ENCODE measurements at places on chromosomes 7 and 10. TPM values are rescaled to one million over a fixed set of nuclear protein-coding genes. Genes with fewer than 3 reads are reported as not detected.

ENTPD7 gene
- polyA plus RNA-seq: 9.5 TPM

OR9A2 gene
- not detected for polyA plus RNA-seq

PRF1 gene
- polyA plus RNA-seq: 2.4 TPM

HMX2 gene
- not detected for polyA plus RNA-seq

PSAP gene
- polyA plus RNA-seq: 149 TPM

TAS2R4 gene
- 0.15 TPM for polyA plus RNA-seq

PPP1R17 gene
- polyA plus RNA-seq: not detected

HMX3 gene
- not detected for polyA plus RNA-seq

CACUL1 gene
- 7.7 TPM for polyA plus RNA-seq

DNA sequence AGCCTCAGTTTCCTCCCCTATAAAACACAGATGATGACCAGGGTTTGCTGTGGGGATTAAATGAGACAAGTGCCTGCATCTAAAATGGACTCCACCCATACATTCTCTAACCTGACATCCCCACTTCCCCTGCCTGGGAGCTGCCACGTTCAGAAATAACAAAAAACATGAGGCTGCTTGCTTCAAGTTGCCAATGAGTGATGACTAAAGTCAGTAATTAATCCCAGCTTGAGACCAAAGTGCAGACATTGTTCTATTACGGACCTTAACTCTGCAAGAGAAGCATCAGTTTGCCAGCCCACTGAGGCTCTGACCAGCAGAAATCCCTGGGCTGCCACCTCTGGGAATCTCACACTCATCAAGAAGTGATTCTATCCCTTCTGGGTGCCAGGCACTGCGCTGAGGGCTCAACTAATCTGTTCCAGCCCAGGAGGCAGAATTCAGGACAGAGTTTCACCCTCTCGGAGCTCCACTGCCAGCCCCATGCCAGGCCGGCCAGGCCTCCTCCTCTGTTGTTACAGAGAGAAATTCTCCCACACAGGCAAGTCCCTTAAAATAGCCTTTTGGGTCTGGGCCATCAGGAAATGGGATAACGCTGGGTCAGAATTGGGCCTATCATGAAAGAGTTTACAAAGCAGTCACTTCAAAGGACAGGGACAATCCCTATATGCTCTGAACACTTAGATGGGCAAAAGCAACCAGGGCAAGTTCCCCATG lies 11.4 kb downstream of the SH3PXD2A start:
- peaks cover 51% of the 10 kb centered on the region for H3K4me1 ChIP-seq
- peaks cover 28% of the 10 kb centered on the region for H3K36me3 ChIP-seq
- no peak for DNase-seq
- no peak overlapping the region for H3K27ac ChIP-seq
- H3K27me3 ChIP-seq: no peaks in the 10 kb centered on the region

DNA sequence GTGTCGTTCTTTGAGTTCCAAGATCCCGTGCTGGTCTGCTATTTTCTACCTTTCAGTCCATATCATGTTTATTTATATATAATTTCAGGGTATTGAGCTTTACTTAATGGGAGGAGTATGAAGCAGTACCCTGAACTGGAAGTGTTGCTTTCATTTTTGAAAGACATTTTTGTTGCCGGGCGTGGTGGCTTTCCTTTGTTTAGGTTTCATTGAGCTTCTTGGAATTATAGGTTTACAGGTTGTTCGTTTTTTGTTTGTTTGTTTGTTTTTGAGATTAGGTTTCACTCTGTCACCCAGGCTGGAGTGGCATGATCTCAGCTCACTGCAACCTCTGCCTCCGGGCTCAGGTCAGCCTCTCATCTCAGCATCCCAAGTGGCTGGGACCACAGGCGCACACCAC lies 7.4 kb downstream of the ZNF487 start:
- H3K4me1 ChIP-seq: no peaks in the 10 kb centered on the region
- H3K4me3 ChIP-seq: no peak overlapping the region
- no peaks in the 10 kb centered on the region for H3K36me3 ChIP-seq
- no peaks in the 10 kb centered on the region for H3K27me3 ChIP-seq

GRCh38 chr7:154198481-154198880 lies 146.3 kb downstream of the DPP6 start:
- H3K27ac ChIP-seq: no peak overlapping the region
- no peaks in the 10 kb centered on the region for H3K27me3 ChIP-seq
- no peak for DNase-seq

GRCh38 chr7:30420662-30421061 lies 57.9 kb downstream of the NOD1 start:
- H3K27ac ChIP-seq: no peak overlapping the region
- H3K27me3 ChIP-seq: no peaks in the 10 kb centered on the region
- H3K4me3 ChIP-seq: no peak overlapping the region
- no peak for DNase-seq
- H3K4me1 ChIP-seq: no peaks in the 10 kb centered on the region

DNA sequence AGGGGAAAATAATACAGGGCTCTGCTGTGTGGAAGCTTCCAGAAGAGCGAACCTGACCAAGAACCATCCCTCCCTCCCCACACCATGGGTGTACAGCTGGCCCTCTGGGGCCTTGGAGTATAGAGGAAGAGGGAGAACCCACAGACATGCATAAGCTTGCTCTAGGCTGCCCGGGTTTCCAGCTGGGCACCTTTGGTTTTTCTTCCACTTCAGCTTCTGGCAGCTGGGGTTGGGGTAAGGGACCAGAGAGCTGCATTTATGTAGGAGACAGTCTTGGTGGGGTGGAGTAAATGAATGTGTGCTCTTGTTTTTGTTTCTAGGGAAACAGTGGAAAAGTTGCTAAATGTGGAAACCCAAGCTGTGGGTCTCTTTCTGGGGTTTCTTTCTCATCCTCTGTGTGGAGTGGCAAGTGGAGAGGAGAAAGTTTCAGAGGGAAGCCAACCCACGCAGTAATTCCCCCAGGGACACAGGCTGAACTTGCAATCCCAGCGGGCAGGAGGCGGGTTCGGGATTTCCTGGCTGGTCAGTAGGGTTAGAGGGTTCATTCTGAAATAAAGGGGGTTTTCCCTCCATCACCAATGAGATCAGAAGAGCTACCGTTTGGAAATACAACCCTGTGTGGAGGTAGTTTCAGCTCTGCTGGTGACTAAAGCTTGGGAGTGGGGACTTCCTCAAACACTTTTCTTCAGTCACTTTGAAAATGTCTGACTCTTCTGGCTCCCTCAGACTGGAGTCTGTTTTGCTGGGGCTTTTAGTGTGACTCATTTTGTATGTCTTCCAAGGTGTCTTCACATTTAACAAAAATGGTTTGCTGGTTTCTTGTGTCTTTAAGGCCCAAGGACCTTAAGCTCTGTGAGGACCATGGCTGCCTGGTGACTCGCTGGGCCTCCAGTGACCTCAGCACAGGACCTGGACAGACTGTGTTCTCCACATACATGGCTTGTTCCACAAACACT lies 22.2 kb upstream of the SRGN start:
- no peaks in the 10 kb centered on the region for H3K4me1 ChIP-seq
- no peak overlapping the region for H3K27ac ChIP-seq
- H3K27me3 ChIP-seq: no peaks in the 10 kb centered on the region
- no peaks in the 10 kb centered on the region for H3K36me3 ChIP-seq
- H3K4me3 ChIP-seq: no peak overlapping the region

DNA sequence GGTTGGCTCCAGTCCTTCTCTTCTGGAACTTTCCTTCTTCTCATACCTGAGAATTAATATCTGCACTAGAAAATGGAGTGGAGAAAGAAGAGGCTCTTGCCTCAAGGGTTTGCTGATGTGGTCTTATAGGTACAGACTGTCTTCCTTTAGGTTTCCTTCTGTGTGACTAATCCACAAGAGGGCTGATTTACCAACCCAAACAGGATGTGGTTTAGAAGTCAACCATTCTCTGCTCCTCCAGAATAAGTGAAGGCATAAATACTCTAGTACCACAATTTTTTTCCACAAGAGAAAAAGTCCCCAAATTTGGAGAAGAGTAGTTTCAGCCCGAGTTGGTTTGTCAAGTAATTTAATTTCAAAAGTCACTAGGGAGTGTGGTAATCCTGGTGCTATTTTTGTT lies 85.8 kb downstream of the NRP1 start:
- peaks cover 4% of the 10 kb centered on the region for H3K36me3 ChIP-seq
- H3K27ac ChIP-seq: peak overlapping the region; percentile 35
- no peaks in the 10 kb centered on the region for H3K4me1 ChIP-seq
- no peak overlapping the region for H3K4me3 ChIP-seq

DNA sequence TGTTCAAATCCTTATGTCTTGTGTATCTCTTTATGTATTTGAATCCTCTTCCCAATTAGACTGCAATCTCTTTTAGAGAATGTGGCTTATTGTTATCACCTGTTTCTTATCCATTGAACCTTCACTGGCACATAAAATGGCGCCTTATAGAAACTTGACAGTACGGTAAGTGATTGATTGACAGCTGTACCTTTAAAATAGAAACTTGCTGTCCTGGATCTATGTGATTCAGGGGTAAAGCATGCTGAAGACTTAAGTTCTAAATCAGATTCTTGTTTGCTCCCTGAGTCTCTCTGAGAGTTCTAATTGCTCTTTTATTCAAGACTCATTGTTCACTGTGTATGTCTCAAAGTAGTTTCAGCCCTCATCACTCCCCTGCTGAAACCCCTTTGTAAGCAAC lies 91.3 kb downstream of the CACNB2 start:
- no peak for DNase-seq
- H3K4me3 ChIP-seq: no peak overlapping the region
- no peak overlapping the region for H3K27ac ChIP-seq

- DNase-seq: peak; percentile 67
- H3K4me3 ChIP-seq: peak overlapping the region; percentile 98
- H3K36me3 ChIP-seq: no peaks in the 10 kb centered on the region
These were observed 821 bp downstream of the SLC35B4 start for GRCh38 chr7:134315679-134316538.

- no peak for DNase-seq
- H3K36me3 ChIP-seq: no peaks in the 10 kb centered on the region
- H3K4me3 ChIP-seq: no peak overlapping the region
- no peaks in the 10 kb centered on the region for H3K27me3 ChIP-seq
These were observed 59.1 kb upstream of the PAPSS2 start for GRCh38 chr10:87600581-87600980.

DNA sequence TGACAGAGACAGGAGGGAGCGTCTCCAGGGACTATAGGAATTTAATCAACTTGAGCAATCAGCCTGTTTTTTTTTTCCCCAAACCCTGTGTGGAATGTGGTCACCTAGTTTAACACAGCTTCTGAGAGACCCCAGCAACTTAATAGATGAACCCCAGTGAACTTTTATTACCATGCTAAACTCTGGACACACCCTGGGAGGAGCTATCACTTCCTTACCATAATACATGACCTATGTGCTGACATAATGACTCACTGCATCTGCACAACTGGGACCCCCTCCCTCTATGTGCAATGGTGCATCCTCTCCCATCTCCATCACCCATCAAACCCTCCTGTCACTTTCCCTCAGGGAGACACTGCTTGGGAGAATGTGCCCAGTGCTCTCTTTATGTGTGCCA lies 83.7 kb downstream of the EPC1 start:
- no peaks in the 10 kb centered on the region for H3K4me1 ChIP-seq
- DNase-seq: peak; percentile 41
- no peak overlapping the region for H3K27ac ChIP-seq
- no peak overlapping the region for H3K4me3 ChIP-seq
- no peaks in the 10 kb centered on the region for H3K27me3 ChIP-seq
- H3K36me3 ChIP-seq: no peaks in the 10 kb centered on the region

- H3K4me3 ChIP-seq: no peak overlapping the region
- H3K36me3 ChIP-seq: no peaks in the 10 kb centered on the region
- H3K4me1 ChIP-seq: no peaks in the 10 kb centered on the region
- DNase-seq: no peak
These were observed 101.5 kb downstream of the MICALL2 start for GRCh38 chr7:1357601-1358271.

DNA sequence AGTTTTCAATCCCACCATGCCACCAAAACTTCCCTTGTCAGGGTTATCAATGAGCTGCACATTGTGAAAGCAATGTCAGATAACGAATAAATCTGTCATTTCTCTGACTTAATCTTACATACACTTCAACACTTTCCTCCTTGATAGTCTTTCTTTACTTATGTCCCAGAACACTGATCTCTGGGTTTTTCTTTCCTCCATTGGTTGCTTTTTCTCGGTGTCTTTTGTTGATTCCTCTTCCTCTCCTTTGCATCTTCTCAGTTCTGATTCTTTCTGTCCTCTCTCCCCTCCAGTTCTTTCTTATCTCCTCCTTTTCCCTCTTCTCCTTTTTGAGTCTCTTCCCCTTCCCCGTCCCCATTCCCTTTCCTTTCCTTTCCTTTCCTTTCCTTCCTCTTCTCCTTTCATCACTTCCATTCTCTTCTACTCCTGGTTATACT lies 16.6 kb downstream of the DNAJB9 start:
- H3K27me3 ChIP-seq: no peaks in the 10 kb centered on the region
- H3K36me3 ChIP-seq: no peaks in the 10 kb centered on the region
- no peaks in the 10 kb centered on the region for H3K4me1 ChIP-seq
- H3K27ac ChIP-seq: no peak overlapping the region

DNA sequence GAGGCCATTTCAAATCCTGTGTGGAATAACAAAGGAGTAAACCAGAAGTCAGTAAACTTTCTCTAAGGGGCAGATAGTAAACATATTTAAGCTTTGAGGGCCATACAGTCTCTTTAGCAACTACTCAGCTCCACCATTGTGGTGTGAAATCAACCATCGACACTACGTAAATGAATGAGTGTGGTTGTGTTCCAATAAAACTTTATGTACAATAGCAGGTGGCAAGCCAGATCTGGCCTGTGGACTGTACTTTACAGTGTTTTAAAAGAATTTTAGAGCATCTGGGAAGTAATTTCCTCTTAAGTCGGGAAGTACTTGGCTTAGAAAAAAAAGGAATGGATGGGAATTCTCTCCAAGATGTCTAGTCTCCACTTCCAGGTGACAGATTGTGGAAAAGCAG lies 71.3 kb downstream of the ARHGAP22 start:
- H3K36me3 ChIP-seq: no peaks in the 10 kb centered on the region
- H3K27ac ChIP-seq: no peak overlapping the region
- no peak for DNase-seq
- H3K4me3 ChIP-seq: no peak overlapping the region
- no peaks in the 10 kb centered on the region for H3K4me1 ChIP-seq
- no peaks in the 10 kb centered on the region for H3K27me3 ChIP-seq
